HFFc6 (cell line): ENCODE measurements at places on chromosomes 3 and 15. TPM values are rescaled to one million over a fixed set of nuclear protein-coding genes. Genes with fewer than 3 reads are reported as not detected.

GRCh38 chr15:75450307-75451201 is 936 bp downstream of the SIN3A start:
- peak overlapping the region; percentile 94 for H3K27ac ChIP-seq
- 0 out of 2 replicates have a peak, but pooled peaks cover 6% of the 10 kb centered on the region for H3K36me3 ChIP-seq
- H3K4me3 ChIP-seq = peak overlapping the region; percentile 99
- DNase-seq = peak; percentile 96
- peaks cover 6% of the 10 kb centered on the region; the same call in 1 of the 2 replicates for H3K27me3 ChIP-seq

The TMEM207 gene
- not detected in 3 replicates for total RNA-seq

GRCh38 chr3:115475178-115476041 is 147.9 kb upstream of the GAP43 start:
- H3K27ac ChIP-seq = no peak overlapping the region
- H3K4me3 ChIP-seq = no peak overlapping the region
- H3K36me3 ChIP-seq = no peaks in the 10 kb centered on the region
- peaks cover 2% of the 10 kb centered on the region; the same call in 1 of the 2 replicates for H3K27me3 ChIP-seq
- H3K4me1 ChIP-seq = no peaks in the 10 kb centered on the region

DNA sequence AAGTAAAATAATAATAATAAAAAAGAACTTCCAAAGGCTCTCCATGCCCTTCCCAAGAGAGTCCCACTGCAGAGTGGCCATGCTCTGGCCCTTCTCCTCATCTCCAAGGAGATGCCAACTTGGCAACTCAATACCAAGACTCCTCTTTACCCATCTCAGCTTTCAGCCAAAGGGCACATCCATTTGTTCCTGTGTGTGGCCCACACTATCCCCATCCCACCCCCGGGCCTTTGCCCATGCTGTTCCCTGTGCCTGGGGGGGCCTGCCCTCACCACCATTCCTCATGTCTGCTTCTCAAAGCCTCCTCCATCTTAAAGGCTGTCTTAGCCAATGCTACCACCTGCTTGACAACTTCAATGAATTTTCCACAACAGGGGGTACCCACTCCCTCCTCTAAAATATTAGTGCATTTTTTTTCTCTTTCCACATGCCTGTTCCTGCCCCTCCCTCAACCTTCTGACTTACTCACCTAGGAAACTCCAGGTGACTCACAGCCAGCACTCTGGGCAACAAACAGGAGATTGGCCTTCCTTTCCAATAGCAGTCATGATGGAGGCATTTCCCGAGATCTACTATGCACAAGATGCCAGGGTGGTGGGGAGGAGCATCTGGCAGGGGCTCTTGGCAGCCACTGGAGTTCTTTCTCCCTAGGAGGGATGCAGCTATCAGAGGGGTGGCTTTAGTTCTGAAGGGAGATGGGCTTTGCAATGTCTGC is 109.4 kb upstream of the SMAD3 start:
- no peaks in the 10 kb centered on the region for H3K36me3 ChIP-seq
- peak; percentile 54 for DNase-seq
- no peak overlapping the region; the same call in 1 of the 2 replicates for H3K4me3 ChIP-seq
- H3K27ac ChIP-seq = no peak overlapping the region
- H3K4me1 ChIP-seq = peaks cover 25% of the 10 kb centered on the region

The TIMP4 gene
- 1.00 TPM in 1 of 2 replicates, not detected in the other for total RNA-seq

- H3K4me1 ChIP-seq = peaks cover 1% of the 10 kb centered on the region
- H3K27ac ChIP-seq = peak overlapping the region; percentile 99
- peaks cover 31% of the 10 kb centered on the region for H3K27me3 ChIP-seq
- peak overlapping the region; percentile 59 for H3K4me3 ChIP-seq
Measured at GRCh38 chr15:67108122-67108961, 42.9 kb downstream of the SMAD3 start.

GRCh38 chr3:169895072-169895471 is 16.3 kb upstream of the SAMD7 start:
- DNase-seq = no peak
- H3K36me3 ChIP-seq = no peaks in the 10 kb centered on the region
- peaks cover 2% of the 10 kb centered on the region for H3K27me3 ChIP-seq
- H3K4me1 ChIP-seq = no peaks in the 10 kb centered on the region

The CCR4 gene
- not detected in 3 replicates for total RNA-seq

- H3K27ac ChIP-seq = no peak overlapping the region
- H3K4me1 ChIP-seq = no peaks in the 10 kb centered on the region; the same call in 1 of the 2 replicates
- H3K27me3 ChIP-seq = peaks cover 2% of the 10 kb centered on the region; the same call in 1 of the 2 replicates
- H3K4me3 ChIP-seq = no peak overlapping the region
- DNase-seq = no peak
Measured at GRCh38 chr3:25046911-25047771, 380.9 kb upstream of the RARB start.

DNA sequence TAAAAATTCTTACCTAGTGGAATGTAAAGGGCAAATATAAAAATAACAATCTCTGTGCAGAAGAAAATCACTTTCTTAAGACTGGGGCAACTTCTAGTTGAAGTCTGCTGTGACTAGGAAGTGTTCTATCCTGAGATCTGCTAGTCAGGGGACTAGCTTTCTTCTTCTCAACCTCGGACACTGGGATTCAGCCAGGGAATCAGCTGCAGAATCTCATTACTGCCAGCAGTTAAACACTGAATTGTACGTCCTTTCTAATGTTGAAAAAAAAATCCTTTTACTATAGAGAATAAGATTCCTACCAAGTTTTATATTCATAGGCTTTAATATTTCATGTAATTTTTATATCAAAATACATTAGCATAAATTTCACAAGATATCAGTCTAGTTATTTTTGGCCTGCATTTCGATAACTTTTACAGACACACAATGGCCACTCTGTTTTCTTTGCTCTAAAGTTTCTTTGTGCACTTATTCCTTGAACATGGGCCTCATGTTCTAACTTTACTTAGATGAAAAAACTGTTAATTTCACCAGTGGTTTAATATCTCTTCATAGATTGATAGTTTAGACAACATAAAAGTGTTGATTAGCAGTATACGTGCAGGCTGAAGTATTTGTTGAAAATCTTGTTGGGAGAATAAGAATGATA is 2.6 kb upstream of the NEO1 start:
- DNase-seq = no peak
- peaks cover 6% of the 10 kb centered on the region for H3K4me1 ChIP-seq
- H3K27ac ChIP-seq = no peak overlapping the region

DNA sequence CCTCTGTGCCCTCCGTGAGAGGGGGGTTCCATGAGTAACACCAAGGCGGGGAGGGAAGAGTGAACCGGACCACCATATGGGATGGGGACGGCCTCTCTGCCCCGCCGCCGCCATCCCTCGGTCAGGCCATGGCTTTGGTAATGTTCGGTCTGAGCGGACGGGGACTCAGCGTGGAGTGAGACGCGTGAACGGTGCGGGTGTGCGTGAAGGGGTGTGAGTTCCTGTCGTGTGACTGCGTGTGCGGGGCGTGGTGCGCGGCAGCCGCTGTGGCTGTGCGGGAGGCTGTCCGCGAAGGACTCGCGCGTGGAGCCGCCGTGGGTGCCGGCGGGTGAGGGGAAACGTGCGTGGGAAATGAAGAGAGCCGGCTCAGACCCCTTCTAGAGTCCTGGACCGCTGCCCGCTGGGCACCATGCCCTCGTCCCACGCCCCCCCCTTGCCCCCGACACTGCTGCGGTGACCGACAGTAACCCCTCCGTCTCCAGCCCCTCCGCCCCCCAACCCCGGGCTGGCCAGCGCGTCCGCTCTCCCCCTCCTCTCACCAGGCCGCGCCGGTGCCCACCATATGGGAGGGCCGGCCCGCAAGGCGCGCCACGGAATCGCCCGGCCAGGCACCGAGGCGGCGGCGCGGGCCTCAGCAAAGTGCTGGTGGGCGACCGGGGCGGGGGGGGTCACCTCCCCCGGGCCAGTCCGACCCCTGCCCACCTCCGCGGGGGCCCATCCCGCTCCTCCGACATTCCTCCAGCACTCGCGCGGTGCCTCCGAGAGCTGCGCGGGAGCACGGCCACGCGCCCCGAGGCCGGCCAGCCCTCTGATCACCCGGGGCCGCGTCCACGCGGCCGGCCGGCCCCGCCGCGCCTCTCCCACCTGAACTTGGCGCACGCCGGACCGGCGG is 589 bp downstream of the KLF15 start:
- H3K4me3 ChIP-seq = peak overlapping the region; percentile 85
- peaks cover 27% of the 10 kb centered on the region for H3K27me3 ChIP-seq
- peak overlapping the region; percentile 51; the same call in 1 of the 2 replicates for H3K27ac ChIP-seq
- H3K4me1 ChIP-seq = peaks cover 16% of the 10 kb centered on the region
- no peaks in the 10 kb centered on the region for H3K36me3 ChIP-seq

- H3K4me1 ChIP-seq = no peaks in the 10 kb centered on the region
- H3K36me3 ChIP-seq = no peaks in the 10 kb centered on the region
- no peak overlapping the region for H3K27ac ChIP-seq
Measured at GRCh38 chr3:123324880-123325765, 123.4 kb downstream of the SEC22A start.

The CPNE9 gene
- not detected in 2 replicates for total RNA-seq

DNA sequence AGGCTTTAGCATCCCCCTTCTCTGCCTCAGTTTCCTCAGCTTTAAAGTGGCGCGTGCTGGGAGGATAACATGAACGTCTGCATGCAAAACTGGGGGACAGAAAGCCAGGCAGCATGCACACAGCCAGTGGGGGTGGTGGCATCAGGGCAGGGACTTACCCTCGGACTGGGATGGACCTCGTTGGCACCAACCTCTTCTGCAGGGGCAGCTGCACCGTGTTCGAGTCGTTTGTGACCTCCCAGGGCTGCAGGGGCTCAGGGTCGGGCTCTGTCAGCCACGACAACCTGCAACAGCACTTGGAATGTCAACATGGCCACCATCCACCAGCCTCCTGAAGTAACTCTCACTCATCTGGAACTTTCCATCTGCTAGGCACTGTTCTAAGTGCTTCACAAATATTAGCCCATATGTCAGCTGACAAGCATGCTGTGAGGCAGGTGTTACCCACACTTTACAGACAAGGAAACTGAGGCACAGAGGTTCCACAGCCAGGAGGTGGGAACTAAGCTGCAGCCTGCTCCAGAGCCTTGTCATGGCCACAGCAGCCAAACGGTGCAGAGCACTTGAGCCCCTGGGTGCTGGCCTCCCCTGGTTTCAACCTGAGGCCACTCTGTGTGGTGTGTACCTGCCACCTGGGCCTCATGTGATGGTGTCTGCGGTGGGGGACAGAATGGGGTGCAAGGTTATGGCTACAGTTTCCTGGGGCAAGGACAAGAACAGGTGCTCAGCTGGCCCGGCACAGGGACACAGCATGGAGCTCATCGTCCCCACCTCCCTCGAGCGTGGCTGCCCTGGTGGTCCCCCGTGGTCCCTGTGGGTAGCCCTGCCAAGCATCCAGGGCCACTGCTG is 6.7 kb downstream of the C3orf22 start:
- no peak overlapping the region for H3K27ac ChIP-seq
- H3K27me3 ChIP-seq = peaks cover 12% of the 10 kb centered on the region
- no peak for DNase-seq
- H3K4me3 ChIP-seq = no peak overlapping the region
- no peaks in the 10 kb centered on the region for H3K36me3 ChIP-seq
- H3K4me1 ChIP-seq = no peaks in the 10 kb centered on the region

- H3K4me3 ChIP-seq = no peak overlapping the region
- H3K27me3 ChIP-seq = no peaks in the 10 kb centered on the region
- no peak for DNase-seq
- no peaks in the 10 kb centered on the region for H3K4me1 ChIP-seq
- no peaks in the 10 kb centered on the region for H3K36me3 ChIP-seq
Measured at GRCh38 chr15:93467337-93467736, 378.3 kb upstream of the RGMA start.

DNA sequence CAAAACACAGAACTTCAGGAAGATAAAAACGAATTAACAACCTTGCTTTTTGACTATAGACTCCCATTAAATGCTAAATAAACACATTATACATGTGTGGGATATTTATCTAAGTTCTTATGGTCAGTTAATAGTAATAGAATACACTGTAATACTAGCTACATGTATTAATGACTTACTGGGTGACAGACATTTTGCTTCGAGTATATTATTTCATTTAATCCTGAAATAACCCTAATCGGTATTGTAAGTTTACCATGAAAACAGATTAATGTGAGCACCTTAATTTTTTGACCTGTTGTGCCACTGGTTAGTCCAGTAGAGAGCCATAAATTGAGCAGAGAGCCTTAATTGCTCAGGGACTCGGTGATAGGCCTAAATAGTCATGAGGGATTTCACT is 151.1 kb downstream of the ROBO2 start:
- H3K27me3 ChIP-seq = no peaks in the 10 kb centered on the region
- H3K4me3 ChIP-seq = no peak overlapping the region
- H3K27ac ChIP-seq = no peak overlapping the region
- no peak for DNase-seq
- no peaks in the 10 kb centered on the region for H3K4me1 ChIP-seq
- no peaks in the 10 kb centered on the region for H3K36me3 ChIP-seq

- peaks cover 22% of the 10 kb centered on the region for H3K4me1 ChIP-seq
- no peak overlapping the region for H3K27ac ChIP-seq
- H3K27me3 ChIP-seq = no peaks in the 10 kb centered on the region; the same call in 1 of the 2 replicates
- H3K36me3 ChIP-seq = peaks cover 10% of the 10 kb centered on the region; the same call in 1 of the 2 replicates
- no peak overlapping the region for H3K4me3 ChIP-seq
Measured at GRCh38 chr3:183454064-183454463, 25.6 kb upstream of the MCF2L2 start.
